ENCODE measurements at places on chromosomes 16 and 17.

DNA sequence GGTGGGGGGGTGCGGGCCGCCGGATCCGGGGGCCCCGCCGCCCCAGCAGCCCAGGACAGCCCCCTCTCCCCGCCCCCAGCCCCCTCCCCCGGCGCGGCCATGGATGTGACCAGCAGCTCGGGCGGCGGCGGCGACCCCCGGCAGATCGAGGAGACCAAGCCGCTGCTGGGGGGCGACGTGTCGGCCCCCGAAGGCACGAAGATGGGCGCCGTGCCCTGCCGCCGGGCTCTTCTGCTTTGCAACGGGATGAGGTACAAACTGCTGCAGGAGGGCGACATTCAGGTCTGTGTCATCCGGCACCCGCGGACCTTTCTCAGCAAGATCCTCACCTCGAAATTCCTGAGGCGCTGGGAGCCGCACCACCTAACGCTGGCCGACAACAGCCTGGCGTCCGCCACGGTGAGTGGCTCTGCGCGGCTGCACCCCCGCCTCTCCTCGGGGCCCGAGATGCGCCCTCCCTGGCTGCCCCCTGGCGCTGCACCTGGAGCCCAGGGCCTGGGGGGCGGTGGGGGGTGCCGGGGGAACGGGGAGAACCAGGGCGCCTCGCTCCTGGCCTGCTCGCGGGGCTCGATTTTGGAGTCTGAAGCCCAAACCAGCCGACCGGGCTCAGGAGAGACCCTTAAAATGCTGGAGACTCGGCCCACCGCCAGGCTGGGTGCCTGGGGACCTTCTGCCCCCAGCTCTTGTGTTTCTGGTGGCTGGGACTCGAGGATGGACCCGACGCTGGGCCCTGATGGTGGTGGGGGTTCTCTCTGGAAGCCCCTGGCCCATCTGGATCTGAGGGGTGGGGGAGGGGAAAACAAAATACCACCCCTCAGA is 744 bp downstream of the CMIP start:
- DNase-seq, result no peak

- no peak for DNase-seq
These were observed 33.1 kb upstream of the MEIOC start for GRCh38 chr17:44623070-44623725.

DNA sequence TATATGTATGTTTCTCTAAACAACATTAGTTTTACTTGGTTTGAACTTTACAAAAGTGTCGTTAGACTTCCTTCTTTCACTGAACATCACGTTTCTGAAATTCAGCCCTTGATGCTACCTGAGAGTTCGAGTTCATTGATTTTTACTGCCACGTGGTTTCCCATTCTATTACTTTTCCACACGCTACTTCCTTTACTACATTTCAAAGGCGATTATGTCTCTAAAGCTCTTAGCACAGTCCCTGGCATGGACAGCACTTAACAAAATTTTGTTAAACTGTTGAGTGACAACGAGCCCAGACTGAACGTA is 15.9 kb upstream of the ARHGAP17 start:
- no peak for DNase-seq

GRCh38 chr17:66466840-66467367 is 164.5 kb downstream of the PRKCA start:
- no peak for DNase-seq

DNA sequence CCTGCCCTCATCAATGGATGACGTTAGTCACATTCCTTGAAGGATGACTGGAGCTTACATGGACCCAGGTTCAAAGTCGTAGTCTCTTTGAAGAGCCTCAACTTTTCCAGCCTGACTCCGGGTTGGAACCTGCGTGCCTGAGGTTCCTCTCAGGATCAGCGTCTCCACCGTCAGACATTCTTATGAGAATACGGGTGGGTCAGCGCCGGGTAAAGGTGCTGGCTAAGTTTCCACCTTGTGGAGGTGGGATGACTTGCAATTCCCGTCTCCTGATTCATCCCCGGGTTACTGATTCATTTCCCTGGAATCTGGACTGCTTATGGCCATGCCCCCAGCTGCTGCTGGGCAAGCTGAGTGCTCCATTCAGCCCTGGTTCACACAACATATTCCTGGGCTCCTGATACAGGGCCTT is 38.9 kb upstream of the CMIP start:
- DNase-seq, result no peak

DNA sequence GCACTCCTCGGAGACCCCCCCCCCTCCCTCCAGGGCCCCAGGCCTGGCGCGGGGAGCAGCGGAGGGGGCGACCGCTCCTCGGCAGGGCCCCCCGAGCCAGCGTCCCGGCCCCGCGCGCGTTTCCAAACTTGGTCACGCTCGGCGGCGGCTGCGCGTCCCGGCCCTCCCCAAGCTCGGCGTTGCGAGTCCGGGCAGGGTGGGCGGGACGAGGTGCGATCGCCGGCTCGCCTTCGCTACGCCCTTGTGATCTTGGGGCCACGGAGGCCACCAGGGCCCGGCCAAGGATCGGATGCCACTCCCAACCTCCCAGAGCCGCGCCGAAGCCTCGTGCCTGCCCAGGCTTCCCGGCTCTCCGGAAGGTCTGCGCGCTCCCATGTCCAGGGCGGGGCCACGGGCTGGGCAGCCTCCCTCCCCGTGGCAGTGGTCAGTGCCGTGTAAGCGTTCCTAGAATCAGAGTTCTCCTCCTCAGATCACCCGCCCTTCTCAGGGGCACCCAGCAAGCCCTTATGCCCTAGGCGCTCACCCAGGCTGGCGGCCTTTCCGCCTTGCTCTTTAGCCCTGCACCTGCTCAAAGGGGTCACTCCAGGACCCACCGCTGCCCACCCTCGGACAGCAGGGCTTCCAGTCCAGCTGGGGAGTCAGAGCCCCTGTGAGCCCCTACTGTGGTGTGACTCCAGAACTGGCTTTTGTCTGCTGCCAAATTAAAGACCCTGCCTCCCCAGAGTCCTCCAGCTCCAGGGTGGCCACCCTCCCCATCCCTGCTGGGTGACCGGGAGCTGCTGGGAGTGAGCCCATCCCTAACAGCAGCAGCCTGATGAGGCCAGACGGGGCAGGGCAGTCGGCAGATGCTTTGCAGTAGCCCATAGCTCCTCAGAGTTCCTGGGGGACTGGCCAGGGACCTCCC is 12.2 kb upstream of the MRPS23 start:
- no peak for DNase-seq

DNA sequence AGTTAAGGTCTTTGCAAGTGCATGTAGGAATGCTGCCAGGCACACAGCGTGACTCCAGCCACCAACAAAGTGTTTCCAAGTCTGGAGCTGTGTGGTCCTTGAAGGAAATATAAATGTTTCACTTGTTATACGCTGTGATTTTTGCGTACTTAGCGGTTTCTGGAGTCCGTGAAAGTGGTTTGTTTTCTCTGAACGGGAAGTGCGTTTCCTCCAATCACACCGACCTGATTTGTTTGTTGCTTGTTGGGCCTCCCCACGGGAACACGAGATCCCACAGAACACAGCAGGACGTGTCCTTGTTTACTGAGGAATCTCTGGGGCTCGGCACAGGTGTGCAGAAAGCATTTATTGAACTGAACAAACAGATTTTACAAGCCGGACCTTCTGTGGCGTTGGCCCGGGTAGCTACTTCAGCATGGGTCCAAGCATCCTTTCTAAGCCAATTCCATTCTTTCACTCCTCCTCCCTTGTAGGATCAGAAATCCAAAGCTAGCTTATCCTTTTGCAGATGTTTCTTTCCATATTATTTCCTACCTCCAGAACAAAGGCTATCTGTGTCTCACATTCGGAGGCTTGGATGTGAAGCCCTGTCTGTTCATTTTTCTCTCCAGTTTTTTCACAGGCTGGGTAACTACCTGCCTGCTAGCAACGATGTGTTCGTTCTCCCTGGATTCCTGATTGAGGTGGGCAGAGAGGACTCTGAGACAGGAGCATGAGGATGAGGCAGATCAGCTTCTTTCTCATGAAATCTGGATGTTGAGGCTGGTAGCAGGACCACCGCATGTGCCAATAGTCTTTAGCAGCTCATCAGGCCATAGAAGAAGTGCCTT is 44.6 kb downstream of the ABAT start:
- DNase-seq, result no peak

GRCh38 chr16:54265575-54266107 is 20.9 kb downstream of the IRX3 start:
- no peak for DNase-seq

DNA sequence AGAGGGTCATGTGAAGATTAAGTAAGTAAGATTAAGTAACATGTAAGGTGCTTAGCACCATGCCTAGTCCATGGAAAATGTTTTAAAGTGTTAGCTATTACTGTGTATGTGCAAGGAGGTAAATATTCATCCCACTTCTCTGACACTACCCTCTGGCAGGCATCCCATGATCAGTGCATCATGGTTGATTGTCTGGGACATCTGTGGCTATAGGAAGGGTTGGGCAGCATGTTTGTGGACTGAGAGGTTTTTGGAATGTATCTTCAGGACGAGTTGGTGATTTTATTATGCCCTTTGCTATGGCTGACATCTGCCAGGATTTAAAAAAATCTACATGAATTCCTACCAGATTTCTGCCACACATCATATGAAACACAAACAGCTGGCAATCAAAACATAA is 6.5 kb upstream of the TAOK1 start:
- DNase-seq, result no peak

- no peak for DNase-seq
These were observed 759 bp downstream of the ASPHD1 start for GRCh38 chr16:29900888-29901606.

DNA sequence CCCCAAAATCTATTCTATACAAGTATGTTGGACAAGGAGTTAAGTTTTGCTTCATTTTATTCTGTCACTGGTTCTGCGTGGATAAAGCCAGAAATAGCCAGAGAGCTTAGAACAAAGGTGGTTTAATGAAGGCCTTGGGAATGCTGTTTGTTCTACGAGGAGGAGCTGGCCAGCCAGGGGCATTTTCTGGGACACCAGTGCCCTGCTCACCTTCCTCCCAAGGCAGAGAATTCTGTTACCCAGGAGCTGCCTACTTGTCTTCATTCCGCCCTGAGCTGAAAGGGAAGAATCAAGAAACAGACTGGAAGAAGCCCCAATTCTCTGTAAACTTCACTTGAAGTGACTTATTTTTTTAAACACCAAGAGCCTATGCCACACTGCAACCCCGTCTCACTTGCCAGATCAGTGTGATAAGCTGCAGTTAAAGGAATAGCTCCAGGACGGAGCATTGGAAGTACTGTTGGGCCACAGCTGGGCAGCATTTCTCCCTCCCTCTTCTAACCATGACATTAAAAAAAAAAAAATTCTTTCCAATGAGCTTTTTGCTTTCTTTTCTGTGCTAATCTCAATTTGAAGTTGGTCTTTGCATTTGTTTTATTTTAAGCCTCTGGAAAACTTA is 149.8 kb upstream of the DYNLRB2 start:
- DNase-seq, result no peak

- DNase-seq, result no peak
These were observed 263.8 kb upstream of the TNRC6C start for GRCh38 chr17:77694391-77695363.

GRCh38 chr17:57776366-57776765 is 31.3 kb upstream of the CCDC182 start:
- no peak for DNase-seq

- no peak for DNase-seq
These were observed 509.0 kb upstream of the KIF2B start for GRCh38 chr17:53313746-53314145.

Measured in stimulated activated CD8-positive, alpha-beta memory T cell treated with anti-CD3 and anti-CD28 coated beads, Interleukin-7, amount 100 ng/mL, for 1 hour (primary cell).